ENCODE measurements at places on chromosomes 12 and 14. TPM values are rescaled to one million over a fixed set of nuclear protein-coding genes. Genes with fewer than 3 reads are reported as not detected.

The NPFF gene
- 0.70 TPM for total RNA-seq

The KRT74 gene
- total RNA-seq, result 6.7 TPM

GRCh38 chr14:91277546-91278382 is 33.3 kb upstream of the GPR68 start:
- no peak overlapping the region for H3K27ac ChIP-seq
- H3K27me3 ChIP-seq, result no peaks in the 10 kb centered on the region
- DNase-seq, result no peak
- H3K36me3 ChIP-seq, result peaks cover 2% of the 10 kb centered on the region

DNA sequence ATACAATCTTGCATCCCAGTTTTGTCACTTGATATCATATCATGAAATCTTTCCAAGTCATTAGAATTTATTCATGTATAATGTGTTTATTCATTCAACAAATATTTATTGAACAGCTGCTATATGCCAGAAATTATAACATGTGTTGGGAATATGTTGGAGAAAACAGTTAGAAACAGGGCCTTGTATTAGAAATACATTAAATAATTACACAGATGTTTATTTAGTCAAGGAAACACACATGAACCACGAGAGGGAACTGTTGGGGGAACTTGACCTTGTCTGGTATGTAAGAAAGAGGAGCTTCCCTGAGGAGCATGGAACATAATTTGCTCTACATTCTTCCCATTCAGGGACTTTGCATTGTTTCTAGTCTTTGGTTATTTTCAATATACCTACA is 191.7 kb upstream of the FRMD6 start:
- H3K27me3 ChIP-seq, result no peaks in the 10 kb centered on the region
- peaks cover 5% of the 10 kb centered on the region for H3K4me1 ChIP-seq
- H3K36me3 ChIP-seq, result no peaks in the 10 kb centered on the region
- no peak for DNase-seq

The WNT1 gene
- 0.41 TPM for total RNA-seq

- H3K4me3 ChIP-seq, result no peak overlapping the region
- no peak overlapping the region for H3K27ac ChIP-seq
- no peaks in the 10 kb centered on the region for H3K36me3 ChIP-seq
- no peaks in the 10 kb centered on the region for H3K27me3 ChIP-seq
- H3K4me1 ChIP-seq, result no peaks in the 10 kb centered on the region
Observed at GRCh38 chr14:33808187-33808586, 142.7 kb downstream of the EGLN3 start.

The NGB gene
- not detected for total RNA-seq

The SERPINA10 gene
- total RNA-seq, result not detected

The IFI27 gene
- 958 TPM for total RNA-seq

DNA sequence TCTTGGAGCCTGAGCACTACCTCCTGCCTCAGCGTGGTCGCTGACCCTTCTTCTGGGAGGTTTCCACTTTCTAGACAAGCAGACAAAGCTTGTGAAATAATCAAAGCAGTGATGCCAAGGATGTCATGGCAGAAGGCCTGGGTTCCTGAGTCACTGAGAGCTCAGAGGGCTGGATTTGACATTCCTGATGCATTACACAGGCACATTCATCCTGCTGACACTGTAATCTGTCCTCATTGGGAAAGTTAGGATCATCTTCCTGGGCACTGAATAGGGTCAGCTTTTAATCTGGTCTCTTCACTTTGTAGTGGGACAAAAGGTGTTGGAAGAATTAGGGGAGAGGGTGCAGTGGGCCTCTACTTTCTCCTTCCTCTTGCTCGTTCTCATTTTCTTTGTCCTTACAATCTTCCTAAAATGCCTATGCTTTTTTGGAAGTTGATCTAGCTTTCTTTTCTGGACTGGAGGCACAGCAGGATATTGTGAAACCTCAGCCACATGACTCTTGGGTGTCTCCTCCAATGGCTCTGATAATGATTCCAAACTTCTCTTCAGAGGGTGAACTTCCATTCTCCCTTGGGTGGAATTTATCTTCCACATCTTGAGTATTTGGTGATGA is 29.6 kb downstream of the EEA1 start:
- peaks cover 28% of the 10 kb centered on the region for H3K4me1 ChIP-seq
- H3K27ac ChIP-seq, result peak overlapping the region; percentile 60
- H3K36me3 ChIP-seq, result peaks cover 22% of the 10 kb centered on the region
- H3K4me3 ChIP-seq, result no peak overlapping the region
- no peaks in the 10 kb centered on the region for H3K27me3 ChIP-seq
- no peak for DNase-seq

The SELPLG gene
- total RNA-seq, result 3.5 TPM

Measured in esophagus squamous epithelium (tissue), 5 donors.